ENCODE measurements at places on chromosomes 4 and X.

GRCh38 chrX:19017271-19017670 lies 33.4 kb upstream of the PHKA2 start:
- no peak for DNase-seq

GRCh38 chr4:113636877-113637276 lies 124.7 kb downstream of the CAMK2D start:
- no peak for DNase-seq

DNA sequence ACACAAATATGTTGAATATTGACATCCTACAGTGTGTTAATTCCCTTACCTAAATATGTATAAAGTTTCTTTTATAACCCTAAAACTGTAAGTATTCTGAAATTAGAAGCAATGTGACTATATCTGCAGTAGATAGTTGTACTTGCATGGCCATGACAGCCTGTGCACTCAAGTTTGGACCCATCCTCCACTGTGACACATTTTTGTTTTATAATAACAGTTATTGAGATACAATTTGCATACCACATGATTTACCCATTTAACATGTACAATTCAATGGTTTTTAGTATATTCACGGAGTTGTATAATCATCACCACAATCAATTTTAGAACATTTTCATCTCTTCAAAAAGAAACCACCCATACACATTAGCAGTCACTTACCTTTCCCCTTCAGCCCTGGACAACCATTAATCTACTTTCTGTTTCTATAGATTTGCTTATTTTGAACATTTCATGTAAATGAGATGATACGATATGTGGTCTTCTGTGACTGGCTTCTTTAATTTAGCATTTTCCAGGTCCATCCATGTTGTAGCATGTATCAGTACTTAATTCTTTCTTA lies 29.6 kb downstream of the HERC3 start:
- DNase-seq, result no peak

DNA sequence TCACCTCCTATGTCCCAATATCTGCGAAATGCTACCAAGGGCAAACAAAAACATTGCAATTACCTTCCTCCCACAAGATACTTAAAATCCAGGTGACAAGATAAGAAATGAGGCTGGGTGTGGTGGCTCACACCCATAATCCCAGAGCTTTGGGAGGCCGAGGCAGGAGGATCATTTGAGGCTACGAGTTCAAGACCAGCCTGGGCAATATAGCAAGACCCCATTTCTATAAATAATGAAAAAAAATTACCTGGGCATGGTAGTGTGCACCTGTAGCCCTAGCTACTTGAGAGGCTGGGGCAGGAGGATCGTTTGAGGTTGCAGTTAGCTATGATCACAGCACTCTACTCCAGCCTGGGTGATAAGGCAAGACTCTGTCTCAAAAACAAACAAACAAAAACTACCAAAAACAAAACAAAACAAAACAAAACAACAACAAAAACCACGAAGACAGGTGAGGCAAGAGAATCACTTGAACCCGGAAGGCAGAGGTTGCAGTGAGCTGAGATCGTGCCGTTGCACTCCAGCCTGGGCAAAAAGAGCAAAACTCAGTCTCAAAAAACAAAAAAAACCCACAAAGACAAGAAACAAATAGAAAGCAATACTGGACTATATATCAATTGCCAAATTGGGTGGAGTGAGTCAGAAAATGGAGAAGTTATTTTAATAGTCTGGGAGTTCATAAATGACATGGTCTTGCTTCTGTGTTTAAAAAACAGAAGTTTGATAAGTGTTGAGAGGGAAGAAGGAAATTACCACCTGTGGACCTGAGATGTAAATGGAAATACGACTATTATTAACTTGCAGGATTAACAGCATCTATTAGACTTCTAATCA lies 176.5 kb downstream of the FBXW7 start:
- DNase-seq, result no peak

GRCh38 chr4:108114503-108114902 lies 54.2 kb downstream of the LEF1 start:
- no peak for DNase-seq

- DNase-seq, result no peak
Observed at GRCh38 chrX:106917830-106918500, 2.2 kb upstream of the CLDN2 start.

GRCh38 chrX:121987163-121987562 lies 939.8 kb downstream of the GLUD2 start:
- DNase-seq, result no peak

DNA sequence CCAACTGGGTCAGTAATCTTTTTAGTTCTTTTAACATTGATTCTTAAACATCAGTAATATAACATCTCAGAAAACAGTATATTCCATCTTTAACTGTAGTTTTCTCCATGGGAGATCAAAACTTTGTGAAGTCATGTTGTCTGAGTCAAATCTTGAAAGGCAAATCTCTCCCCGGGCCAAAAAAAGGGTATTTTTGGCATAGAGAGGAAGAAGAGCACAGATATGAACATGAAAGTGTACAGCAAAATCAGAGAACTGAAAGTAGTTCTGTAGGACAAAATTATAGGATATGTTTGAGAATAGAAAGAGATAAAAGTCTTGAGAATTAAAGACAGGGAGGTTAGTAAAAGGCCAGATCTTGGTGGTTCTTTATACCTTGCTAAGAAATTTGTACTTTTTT lies 176.4 kb upstream of the GYPA start:
- no peak for DNase-seq

GRCh38 chrX:72545990-72546389 lies 26.7 kb downstream of the HDAC8 start:
- no peak for DNase-seq

GRCh38 chr4:6955261-6955911 lies 45.8 kb downstream of the TBC1D14 start:
- no peak for DNase-seq

DNA sequence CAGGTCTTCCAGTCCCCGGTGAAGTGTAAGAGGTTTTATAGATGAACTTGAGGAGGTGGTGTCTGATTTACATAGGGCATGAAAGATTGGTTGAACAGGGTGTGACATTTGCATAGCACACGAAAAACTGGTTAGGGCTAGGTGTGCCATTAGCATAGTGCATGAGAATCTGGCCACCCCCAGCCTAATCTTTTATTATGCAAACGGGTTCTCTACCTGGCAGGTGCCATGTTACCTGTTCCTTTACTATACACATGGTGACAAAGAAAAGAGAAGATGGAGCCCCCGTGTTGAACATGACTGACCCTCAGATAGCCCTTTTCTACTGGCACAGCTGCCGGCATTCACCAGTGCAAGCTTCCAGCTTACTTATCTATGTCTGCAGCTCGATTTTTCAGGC lies 71.0 kb downstream of the UCHL1 start:
- no peak for DNase-seq
